ENCODE measurements at places on chromosomes 5 and 9.

- peak; percentile 28 for DNase-seq
These were observed 15.4 kb upstream of the ZNF622 start for GRCh38 chr5:16480821-16481538.

DNA sequence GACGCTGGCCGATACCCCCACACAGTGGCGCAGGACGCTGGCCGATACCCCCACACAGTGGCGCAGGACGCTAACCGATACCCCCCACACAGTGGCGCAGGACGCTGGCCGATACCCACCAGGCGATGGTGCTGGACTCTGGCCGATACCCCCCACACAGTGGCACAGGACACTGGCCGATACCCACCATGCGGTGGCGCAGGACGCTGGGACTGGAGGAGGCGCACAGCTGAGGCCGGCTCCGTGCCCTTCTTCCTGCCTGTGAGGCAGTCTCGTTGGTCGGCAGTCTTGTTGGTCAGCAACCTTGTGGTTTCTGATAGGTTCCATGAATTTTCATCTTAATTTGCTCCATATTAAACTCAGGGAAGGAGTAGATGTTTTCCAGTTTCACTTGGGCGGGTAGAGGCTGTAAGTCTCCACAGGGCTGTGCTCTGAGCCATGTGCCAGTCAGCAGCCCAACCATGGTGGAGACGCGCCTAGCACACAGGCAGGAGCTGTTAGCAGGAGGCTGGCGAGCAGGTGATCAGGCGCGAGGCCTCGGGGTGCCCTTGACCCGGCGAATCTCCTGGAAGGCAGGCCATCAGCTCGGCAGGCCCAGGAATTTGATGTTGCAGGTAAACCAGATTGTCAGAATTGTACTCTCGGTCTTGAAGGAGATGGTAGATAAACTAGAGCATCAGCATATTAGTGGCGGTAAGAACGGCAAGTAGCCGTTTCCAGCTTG, 75.6 kb downstream of the EHMT1 start:
- no peak for DNase-seq

- no peak for DNase-seq
These were observed 190.1 kb upstream of the ZNF608 start for GRCh38 chr5:124936626-124936933.

DNA sequence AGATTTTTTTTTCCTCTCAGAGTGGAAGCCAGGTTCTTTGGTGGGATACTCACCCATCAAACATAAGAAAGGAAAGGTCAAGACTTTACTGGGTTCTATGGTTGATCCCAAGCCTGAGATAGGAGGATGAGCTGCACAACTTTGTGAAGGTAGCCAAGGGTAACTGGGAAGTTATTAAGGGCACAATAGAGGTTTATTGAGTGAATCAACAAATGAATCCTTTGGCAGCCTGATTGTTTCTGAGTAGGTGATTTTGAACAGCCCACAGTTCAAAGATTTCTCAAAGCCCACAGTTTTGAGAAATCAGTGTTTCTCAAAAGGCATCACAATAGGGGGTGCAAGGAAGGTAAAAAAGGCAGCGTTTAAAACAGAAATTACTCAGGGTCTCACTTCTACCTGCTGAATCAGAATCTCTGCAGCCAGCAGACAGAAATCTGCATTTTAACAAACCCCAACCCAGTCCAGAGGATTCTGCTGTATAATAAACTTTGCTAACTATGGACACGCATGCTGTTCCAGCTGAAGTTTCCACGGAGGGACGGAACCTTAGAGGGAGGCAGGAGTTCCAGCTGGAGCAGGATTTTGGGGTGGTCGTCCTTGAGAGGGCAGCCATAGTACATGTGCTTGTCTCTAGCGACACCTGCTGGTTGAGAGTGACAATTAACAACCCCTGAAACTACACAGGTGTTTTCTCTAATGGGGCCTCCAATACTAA, 32.7 kb upstream of the FSD1L start:
- peak; percentile 54 for DNase-seq

DNA sequence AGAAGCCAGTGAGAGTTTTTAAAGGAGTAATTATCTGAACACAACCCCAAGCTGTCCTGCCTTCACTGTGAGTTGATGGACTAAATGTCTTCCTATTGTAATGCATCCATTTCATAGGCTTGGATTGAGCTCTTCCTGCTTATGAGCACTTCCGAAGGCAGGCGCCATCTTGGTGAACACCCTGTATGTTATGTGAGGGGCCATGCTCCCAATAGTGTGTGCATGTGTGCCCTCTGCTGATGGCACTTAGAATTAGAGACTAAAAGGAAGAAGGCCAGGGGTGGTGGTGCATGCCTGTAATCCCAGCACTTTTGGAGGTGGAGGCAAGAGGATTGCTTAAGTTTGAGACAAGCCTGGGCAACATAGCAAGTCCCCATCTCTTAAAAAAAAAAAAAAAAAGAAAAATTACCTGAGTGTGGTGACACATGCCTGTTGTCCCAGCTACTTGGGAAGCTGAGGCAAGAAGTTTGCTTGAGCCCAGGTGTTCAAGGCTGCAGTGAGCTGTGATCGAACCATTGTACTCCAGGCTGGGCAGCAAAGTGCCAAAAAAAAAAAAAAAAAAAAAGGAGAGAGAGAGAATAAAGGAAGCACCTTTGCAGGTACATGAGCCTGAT, 65.0 kb downstream of the C9orf152 start:
- peak; percentile 24 for DNase-seq

DNA sequence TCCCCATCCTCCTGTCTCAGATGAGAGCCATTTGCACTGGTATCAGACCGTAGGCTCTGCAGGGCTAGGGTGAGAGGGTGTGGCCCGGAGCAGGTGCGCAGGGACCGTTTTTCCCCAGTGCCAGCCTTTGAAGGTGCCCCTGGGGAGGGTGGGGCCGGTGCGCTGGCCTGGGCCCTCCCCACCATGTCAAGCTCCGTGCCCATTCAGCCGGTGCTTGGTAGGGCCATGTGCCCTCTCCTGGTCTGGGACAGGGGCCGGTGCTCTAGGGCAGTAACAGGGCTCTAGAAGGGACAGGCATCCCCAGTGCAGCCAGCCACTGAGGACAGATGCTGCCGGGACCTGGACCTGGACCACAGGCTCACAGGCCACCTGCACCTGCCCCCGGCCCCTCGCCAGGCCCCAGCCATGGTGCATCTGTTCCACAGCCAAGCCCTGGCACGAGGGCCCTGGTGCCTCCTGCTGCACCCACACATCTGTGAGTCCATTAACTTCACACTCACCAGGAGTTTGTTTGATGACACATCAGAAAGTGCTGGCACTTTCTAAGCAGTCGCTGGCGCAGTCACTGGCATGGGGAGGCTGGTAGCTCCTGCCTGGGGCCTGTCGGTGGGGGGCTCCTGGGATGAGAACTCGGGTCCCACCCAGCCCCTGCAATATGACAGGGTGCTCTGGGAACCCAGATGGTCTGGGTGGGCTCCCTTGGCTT, 5.0 kb upstream of the QRFP start:
- DNase-seq, result no peak

DNA sequence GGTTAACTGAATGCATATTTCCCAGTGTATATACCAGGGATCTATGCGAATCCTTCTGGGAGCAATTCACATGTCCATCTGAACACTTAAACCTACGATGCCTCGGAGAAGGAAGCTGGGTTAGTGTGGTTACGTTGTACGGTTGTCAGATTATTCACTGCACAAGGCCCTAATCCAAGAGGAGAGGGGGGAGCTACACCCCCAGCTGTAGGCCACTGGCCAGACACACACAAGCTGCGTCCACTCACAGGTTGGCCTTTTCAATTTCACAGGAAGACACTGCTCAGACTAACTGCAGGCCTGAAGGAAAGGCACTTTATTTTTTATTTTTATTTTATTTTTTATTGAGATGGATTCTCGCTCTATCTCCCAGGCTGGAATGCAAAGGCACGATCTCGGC, 184.5 kb upstream of the GNA14 start:
- DNase-seq, result no peak

DNA sequence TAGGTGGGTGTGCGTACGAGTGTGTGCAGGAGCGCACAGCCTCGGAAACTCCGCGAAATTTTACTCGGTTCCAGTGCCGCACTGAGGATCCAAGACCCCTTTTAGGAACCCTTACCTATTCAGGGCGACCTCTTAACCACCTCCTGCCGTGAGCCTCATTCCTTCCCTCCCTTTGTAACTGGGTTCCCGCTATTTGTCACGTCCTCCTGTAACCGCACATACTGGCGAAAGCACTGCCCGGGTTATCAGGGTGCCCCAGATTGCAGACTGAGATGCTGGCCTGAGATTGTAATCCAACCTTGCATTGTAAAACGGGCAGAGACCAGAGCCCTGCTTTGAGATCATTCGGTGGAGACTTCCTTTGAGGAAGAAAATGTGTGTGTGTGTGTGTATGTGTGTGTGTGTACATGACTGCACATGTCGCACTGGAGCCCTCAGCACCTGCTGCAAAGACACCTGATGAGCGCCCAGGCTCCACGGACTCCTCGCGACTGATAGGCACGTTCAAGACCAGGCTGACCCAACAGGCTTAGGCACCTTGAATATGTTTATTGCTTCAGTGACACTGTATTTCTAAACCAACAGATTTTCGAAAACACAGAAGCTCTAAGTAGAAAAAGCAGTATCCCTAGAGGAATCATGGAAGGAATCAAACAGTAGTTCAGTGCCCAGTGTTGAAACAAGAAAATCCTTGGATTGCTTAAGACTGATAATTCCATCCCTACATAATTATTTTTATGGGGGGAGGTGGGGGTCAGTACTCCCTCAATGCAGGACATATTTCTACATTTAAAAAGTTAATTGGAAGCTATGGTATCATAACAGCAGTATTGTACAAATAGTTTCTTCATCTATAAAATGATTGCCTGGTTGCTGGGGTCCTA, 86.5 kb upstream of the TNFAIP8 start:
- peak; percentile 22 for DNase-seq

GRCh38 chr9:121529237-121529987, 29.8 kb upstream of the GGTA1 start:
- peak; percentile 97 for DNase-seq

GRCh38 chr9:77954013-77954665, 77.5 kb downstream of the GNAQ start:
- peak; percentile 49 for DNase-seq

DNA sequence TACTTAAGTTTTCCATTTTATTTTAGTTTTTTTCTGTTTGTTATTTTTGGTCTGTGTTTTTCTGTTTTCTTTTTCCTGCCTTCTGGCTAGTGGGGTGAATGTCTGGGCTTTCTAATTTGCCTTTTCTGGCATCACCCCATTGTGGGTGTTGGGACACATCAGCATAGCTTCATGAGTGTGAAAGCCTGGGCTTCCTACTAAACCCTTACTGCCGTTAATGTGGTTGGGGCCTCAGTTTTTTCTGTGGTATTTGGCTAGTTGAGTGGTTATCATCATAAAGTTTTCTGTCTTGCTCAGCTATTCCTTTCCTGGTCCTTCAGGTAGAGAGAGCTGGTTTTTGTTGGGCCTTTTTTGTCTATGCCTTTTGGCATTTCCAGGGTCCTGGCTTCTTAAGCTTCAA, 21.4 kb downstream of the C5orf47 start:
- DNase-seq, result no peak

- no peak for DNase-seq
These were observed 1.2 kb downstream of the SLC24A2 start for GRCh38 chr9:19787672-19788071.

GRCh38 chr9:95229230-95229915, 88.1 kb downstream of the FANCC start:
- no peak for DNase-seq

- peak; percentile 38 for DNase-seq
These were observed 22.7 kb downstream of the CHD1 start for GRCh38 chr5:98905857-98906688.

DNA sequence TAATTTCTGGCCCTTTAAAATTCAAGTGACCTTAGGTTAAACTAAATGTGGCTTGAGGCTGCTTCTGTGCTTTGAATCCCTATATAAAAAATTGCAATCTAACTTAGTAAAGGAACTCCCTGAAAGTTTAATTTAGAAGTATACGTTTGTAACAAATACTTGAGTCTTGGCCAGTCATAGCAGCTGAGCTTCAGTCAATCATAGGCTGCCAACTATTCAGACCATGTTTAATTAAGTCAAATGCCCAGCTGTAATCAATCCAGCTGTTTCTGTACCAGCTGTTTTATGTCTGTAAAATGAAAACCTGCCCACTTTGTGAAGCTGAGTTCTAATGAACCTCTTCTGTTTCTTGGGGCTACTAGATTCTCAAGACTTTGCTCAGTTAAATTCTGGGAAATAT, 760.1 kb downstream of the MAT2B start:
- DNase-seq, result no peak

GRCh38 chr9:119758241-119758640, 389.0 kb upstream of the BRINP1 start:
- no peak for DNase-seq

- DNase-seq, result peak; percentile 16
These were observed 409.6 kb upstream of the MPDZ start for GRCh38 chr9:13688990-13689600.

DNA sequence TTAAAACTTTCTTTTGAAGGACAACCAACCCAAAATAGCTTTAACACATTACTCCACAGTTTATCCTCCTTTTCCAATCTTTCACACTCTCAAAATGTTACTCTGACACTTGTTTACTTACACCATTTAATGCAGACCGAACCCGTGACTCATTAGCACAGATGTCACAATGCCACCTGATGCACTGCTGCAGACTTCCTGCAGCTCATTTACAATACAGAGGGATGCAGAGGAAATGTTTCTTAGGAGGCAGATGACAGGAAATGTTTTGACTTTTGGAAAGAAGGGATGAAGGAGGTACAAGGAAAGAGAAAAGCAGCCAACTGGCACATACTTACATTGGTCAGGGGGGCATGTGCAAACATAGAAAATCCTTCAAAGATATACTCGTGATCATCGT, 39.0 kb downstream of the DROSHA start:
- no peak for DNase-seq

- DNase-seq, result peak; percentile 91
These were observed 311.6 kb upstream of the PRR16 start for GRCh38 chr5:120152472-120152871.
